GM23338 (cell line): ENCODE measurements at places on chromosomes 7 and 10. TPM values are rescaled to one million over a fixed set of nuclear protein-coding genes. Genes with fewer than 3 reads are reported as not detected.

DNA sequence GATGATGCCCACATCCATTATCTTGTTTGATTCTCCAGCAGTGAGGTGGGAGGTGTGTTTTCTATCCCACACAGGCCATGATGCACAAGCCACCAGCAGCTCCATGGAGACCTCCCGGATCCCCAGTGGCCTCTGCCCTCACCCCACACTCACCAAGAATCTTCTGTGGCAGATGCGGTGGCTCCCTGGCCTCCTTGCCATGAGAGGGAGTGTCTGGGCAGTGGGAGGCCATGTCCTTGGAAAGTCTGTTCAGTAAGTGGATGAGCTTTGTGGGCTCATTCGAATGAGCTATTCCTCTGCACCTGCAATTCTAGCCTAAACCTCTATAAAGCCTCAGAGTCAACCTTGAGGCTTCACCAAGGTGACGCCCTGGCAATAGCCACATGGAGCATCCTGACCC is 243.8 kb downstream of the TCERG1L start:
- no peak overlapping the region for H3K4me3 ChIP-seq
- H3K4me1 ChIP-seq, result peaks cover 15% of the 10 kb centered on the region
- H3K27me3 ChIP-seq, result no peaks in the 10 kb centered on the region
- no peak for DNase-seq
- no peak overlapping the region for H3K27ac ChIP-seq

DNA sequence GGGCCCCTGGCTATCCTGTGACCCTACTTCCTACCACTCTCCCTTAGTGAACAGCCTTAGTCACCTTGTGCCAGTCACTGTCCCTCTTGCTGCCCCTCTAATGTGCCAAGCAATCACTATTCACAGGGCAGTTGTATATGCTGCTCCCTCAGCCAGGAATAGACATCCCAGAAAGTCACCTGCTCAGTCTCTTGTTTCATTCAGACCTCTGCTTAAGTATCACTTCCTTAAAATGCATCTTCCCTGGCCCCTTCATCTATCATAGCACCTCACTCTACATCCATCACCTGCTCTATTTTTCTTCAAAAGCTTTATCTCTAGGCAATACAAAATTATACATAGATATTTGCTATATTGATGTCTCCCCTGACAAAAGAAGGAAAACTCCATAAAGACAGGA is 328.4 kb upstream of the NFE2L3 start:
- no peaks in the 10 kb centered on the region for H3K36me3 ChIP-seq
- H3K4me1 ChIP-seq, result no peaks in the 10 kb centered on the region
- DNase-seq, result no peak
- H3K27ac ChIP-seq, result no peak overlapping the region

DNA sequence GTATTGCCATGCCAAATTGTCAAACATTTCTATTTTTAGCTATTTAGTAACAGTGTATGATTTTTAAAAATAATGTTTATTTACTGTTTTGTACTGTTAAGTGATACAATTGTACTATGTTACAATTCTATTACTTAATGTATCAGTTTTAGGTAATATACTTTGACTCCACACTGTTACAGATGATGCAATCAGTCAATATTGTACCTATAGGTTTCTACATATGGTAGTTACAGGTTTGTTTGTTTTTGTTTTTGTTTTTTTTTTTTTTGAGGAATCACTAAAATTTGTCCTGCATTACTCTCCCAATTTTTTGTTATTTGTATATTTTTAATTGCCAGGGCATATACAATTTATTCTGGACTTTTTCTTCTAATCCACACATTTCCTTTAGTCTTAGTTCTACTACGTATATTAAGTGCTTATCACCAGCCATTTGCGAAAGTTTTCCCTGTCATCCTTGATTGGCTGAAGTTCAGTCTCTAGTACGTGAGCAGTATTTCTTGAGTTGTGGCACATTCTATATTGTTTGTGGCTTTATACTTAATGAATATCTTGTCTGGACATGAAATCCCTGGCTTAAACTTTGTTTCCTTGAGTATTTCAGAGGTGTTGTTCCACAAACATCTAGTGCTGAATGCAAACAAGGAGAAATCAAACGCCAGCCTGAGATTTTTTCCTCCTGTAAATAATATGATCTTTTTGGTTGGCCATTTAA is 114.1 kb downstream of the MAGI2 start:
- no peak for DNase-seq
- H3K27me3 ChIP-seq, result no peaks in the 10 kb centered on the region
- H3K27ac ChIP-seq, result no peak overlapping the region
- no peaks in the 10 kb centered on the region for H3K36me3 ChIP-seq
- H3K4me3 ChIP-seq, result no peak overlapping the region
- no peaks in the 10 kb centered on the region for H3K4me1 ChIP-seq

DNA sequence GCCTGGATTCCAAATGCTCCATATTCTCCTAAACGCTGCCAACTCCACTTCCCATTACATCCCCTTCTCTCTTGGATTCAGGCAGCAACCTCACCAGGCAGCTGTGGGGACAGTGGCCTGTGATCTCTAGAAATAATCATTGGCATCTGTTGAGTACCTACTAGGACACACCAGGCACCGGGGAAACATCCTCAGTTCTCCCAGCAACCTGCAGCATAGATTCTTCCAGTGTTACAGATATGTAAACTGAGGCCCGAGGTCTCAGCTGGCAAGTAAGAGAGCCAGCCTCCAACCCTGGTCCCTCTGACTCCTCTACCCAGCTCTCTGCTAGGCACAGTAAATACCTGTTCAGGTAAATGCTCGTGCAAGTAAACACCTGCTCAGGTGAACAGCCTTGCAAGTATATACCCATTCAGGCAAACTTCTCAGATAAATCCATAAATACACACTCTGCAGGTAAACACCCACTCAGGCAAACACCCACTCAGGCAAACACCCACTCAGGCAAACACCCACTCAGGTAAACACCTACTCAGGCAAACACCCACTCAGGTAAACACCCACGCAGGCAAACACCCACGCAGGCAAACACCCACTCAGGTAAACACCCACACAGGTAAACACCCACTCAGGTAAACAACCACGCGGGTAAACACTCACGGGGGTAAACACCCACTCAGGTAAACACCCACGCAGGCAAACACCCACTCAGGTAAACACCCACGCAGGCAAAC is 18.7 kb downstream of the ASB13 start:
- no peaks in the 10 kb centered on the region for H3K4me1 ChIP-seq
- no peaks in the 10 kb centered on the region for H3K36me3 ChIP-seq
- no peak overlapping the region for H3K27ac ChIP-seq
- no peaks in the 10 kb centered on the region for H3K27me3 ChIP-seq
- no peak for DNase-seq

Gene STEAP1
- total RNA-seq, result 14.7 and 17.1 TPM in 2 replicates

GRCh38 chr7:129423700-129424410 is 10.4 kb upstream of the STRIP2 start:
- no peak for DNase-seq
- H3K27ac ChIP-seq, result no peak overlapping the region
- peaks cover 7% of the 10 kb centered on the region for H3K36me3 ChIP-seq
- no peaks in the 10 kb centered on the region for H3K4me1 ChIP-seq

GRCh38 chr10:3516234-3516922 is 268.6 kb downstream of the KLF6 start:
- no peak overlapping the region for H3K4me3 ChIP-seq
- no peaks in the 10 kb centered on the region for H3K4me1 ChIP-seq
- no peak overlapping the region for H3K27ac ChIP-seq
- H3K27me3 ChIP-seq, result no peaks in the 10 kb centered on the region
- no peaks in the 10 kb centered on the region for H3K36me3 ChIP-seq

Gene ST8SIA6
- total RNA-seq, result 2.3 TPM in 2 replicates

GRCh38 chr7:75931680-75932079 is 16.7 kb downstream of the POR start:
- H3K27ac ChIP-seq, result peak overlapping the region; percentile 75; the same call in 1 of the 2 replicates
- H3K4me1 ChIP-seq, result no peaks in the 10 kb centered on the region; the same call in 1 of the 2 replicates

Gene HOXA10
- not detected in 2 replicates for total RNA-seq

- DNase-seq, result no peak
- no peak overlapping the region for H3K27ac ChIP-seq
- H3K4me1 ChIP-seq, result no peaks in the 10 kb centered on the region
- H3K36me3 ChIP-seq, result no peaks in the 10 kb centered on the region
These were observed 417.2 kb upstream of the C7orf33 start for GRCh38 chr7:148173369-148173768.

Gene TLX1
- not detected in 2 replicates for total RNA-seq

GRCh38 chr10:97701438-97702069 is 12.0 kb upstream of the MARVELD1 start:
- H3K4me1 ChIP-seq, result peaks cover 4% of the 10 kb centered on the region; the same call in 1 of the 2 replicates
- no peak overlapping the region for H3K4me3 ChIP-seq
- DNase-seq, result peak; percentile 92
- no peaks in the 10 kb centered on the region for H3K36me3 ChIP-seq

DNA sequence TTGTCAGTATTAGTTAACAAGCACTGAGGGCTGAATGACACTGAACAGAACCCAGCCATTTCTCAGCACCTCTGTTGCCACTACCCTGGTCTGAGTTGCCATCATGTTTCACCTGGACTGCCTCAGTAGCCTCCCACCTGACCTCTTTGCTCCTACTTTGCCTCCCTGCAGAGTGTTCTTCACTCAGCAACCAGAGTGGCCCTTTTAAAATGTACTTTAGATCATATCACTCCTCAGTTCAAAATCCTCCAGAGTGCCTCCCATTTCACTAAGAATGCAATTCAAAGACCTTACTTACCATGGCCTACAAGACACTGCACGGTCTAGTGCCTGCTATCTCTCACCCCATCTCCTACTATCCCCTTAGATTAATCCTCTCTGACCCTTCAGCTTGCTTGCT is 214.5 kb downstream of the AUTS2 start:
- no peaks in the 10 kb centered on the region for H3K27me3 ChIP-seq
- H3K4me1 ChIP-seq, result peaks cover 27% of the 10 kb centered on the region
- no peaks in the 10 kb centered on the region for H3K36me3 ChIP-seq

DNA sequence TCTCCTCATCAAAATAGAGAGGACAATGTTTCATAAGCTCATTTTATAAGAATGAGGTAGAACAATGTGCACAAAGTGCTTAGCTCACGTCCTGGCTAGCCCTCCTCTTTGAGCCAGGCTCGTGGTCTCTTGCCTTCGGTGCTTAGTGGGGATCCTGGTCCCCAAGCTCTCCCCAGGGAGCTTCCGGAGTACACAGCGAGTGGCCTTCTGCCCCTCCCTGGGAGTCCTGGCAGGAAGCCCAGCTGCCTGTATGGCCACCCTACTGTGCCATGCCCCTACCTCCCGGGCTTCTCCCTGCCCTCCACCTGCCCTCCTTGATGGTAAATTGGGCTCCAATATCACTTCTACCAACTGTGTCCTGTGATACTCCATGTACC is 868 bp downstream of the MYO1G start:
- no peaks in the 10 kb centered on the region for H3K27me3 ChIP-seq
- no peaks in the 10 kb centered on the region for H3K4me1 ChIP-seq
- no peak overlapping the region for H3K4me3 ChIP-seq
- no peak for DNase-seq

GRCh38 chr10:62072901-62073300 is 171.4 kb downstream of the ARID5B start:
- no peak overlapping the region for H3K27ac ChIP-seq
- no peaks in the 10 kb centered on the region; the same call in 1 of the 2 replicates for H3K4me1 ChIP-seq
- no peaks in the 10 kb centered on the region for H3K27me3 ChIP-seq
- no peaks in the 10 kb centered on the region for H3K36me3 ChIP-seq
- H3K4me3 ChIP-seq, result no peak overlapping the region

- H3K36me3 ChIP-seq, result peaks cover 4% of the 10 kb centered on the region; the same call in 1 of the 2 replicates
- H3K4me3 ChIP-seq, result no peak overlapping the region
- peak; percentile 52 for DNase-seq
- no peak overlapping the region for H3K27ac ChIP-seq
These were observed 169.0 kb downstream of the MAD1L1 start for GRCh38 chr7:2063563-2064260.

Gene NET1
- 93.9 and 98.3 TPM in 2 replicates for total RNA-seq

- H3K27ac ChIP-seq, result no peak overlapping the region
- no peaks in the 10 kb centered on the region for H3K36me3 ChIP-seq
- no peaks in the 10 kb centered on the region for H3K4me1 ChIP-seq
- DNase-seq, result no peak
These were observed 33.4 kb upstream of the KNDC1 start for GRCh38 chr10:133126431-133127290.

DNA sequence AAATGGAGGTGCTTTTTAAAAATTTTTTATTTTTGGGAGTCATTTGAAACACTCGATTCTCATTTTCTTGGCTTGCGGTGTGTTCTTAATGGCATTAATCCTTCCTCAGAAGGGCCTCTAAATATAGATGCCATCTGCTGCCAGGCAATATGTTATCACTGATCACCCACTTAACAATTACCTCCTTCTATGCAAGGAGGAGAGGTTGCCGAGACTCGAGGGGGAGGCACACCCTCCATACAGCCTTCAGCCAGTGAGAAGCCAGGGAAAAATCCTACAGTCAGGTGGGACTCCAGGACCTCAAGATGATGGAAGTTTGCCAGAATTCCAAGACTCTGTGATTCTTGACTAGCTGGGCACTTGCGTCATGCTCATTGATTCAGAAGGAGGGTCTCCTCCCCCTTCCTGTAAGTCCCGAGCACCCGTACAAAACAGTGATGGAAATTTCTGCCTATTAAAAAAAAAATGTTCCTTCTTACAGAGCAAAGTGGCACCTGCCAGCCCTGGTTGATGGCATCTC is 574.5 kb downstream of the TYW1 start:
- no peaks in the 10 kb centered on the region for H3K4me1 ChIP-seq
- H3K27ac ChIP-seq, result no peak overlapping the region
- no peaks in the 10 kb centered on the region for H3K27me3 ChIP-seq
- H3K4me3 ChIP-seq, result no peak overlapping the region
- H3K36me3 ChIP-seq, result 0 out of 2 replicates have a peak, but pooled peaks cover 5% of the 10 kb centered on the region
- no peak for DNase-seq

Gene HHEX
- 0.39 and 0.59 TPM in 2 replicates for total RNA-seq

Gene CXCL12
- total RNA-seq, result 47.3 and 53.8 TPM in 2 replicates

Gene RALA
- 43.5 and 51.9 TPM in 2 replicates for total RNA-seq

- no peaks in the 10 kb centered on the region for H3K27me3 ChIP-seq
- no peak overlapping the region for H3K27ac ChIP-seq
- H3K36me3 ChIP-seq, result no peaks in the 10 kb centered on the region
These were observed 44.8 kb upstream of the ADO start for GRCh38 chr10:62759599-62760175.

DNA sequence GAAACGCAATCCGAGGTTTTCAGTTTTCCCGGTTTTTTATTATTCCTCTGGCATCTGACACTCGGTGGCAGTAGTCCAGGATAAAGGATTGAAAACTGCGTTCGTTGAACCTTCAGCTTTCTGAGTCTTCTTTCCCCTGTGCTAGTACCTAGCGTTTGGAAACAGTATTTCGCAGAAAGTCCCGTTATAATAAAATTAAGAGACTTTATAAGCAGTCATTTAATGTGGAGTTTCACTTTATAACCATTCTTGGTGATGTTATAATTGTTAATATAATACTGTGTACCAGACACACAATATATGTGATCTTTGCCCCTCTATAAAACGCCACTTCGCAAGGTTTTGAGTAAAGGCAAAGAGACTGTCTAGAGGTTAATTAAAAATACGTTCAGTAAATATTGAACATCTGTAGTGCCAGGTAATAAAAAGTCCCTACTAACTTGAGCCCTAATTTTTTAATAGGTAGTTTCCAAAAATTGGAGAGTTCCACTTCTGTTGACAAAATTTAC is 874 bp downstream of the CISD1 start:
- no peaks in the 10 kb centered on the region for H3K36me3 ChIP-seq
- no peaks in the 10 kb centered on the region for H3K27me3 ChIP-seq

DNA sequence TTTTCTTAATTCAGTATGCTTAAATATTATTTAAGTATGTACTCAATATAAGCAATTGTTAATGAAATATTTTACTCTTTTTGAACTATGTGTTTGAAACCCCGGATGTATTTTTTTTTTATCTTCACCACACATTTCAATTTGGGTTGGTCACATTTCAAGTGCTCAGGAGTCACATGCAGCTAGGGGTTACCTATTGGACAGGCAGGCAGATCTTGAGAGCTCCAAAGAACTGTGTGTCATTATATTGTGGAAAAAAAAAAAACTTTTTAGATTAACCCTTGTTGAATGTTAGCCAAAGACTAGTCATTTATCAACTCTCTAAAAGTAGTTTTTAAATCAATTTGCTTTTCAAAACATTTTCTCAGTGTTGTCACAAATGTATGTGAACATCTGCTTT is 37.2 kb downstream of the IKZF1 start:
- no peak overlapping the region for H3K4me3 ChIP-seq
- H3K36me3 ChIP-seq, result no peaks in the 10 kb centered on the region
- no peaks in the 10 kb centered on the region for H3K27me3 ChIP-seq
